ENCODE measurements at places on chromosomes 13 and 19. TPM values are rescaled to one million over a fixed set of nuclear protein-coding genes. Genes with fewer than 3 reads are reported as not detected.

PTGIR gene
- total RNA-seq: 16.2 TPM

ZNF536 gene
- total RNA-seq: not detected

IGFLR1 gene
- total RNA-seq: 4.0 TPM

TEX29 gene
- total RNA-seq: not detected

IZUMO2 gene
- total RNA-seq: not detected

SLC15A1 gene
- not detected for total RNA-seq

SIGLEC12 gene
- not detected for total RNA-seq

CCDC61 gene
- 6.6 TPM for total RNA-seq

TGFBR3L gene
- not detected for total RNA-seq

CYP4F2 gene
- 6.3 TPM for total RNA-seq

TRPM4 gene
- total RNA-seq: 18.6 TPM

SKA3 gene
- 21.1 TPM for total RNA-seq

TUBB4A gene
- total RNA-seq: 3.3 TPM

PEAK3 gene
- not detected for total RNA-seq

SPTBN4 gene
- total RNA-seq: 4.5 TPM

KLK2 gene
- total RNA-seq: not detected

LMTK3 gene
- 8.1 TPM for total RNA-seq

LYPD5 gene
- total RNA-seq: not detected

CLDND2 gene
- not detected for total RNA-seq

PRR19 gene
- 1.8 TPM for total RNA-seq

BSPH1 gene
- not detected for total RNA-seq

HMGB1 gene
- total RNA-seq: 652 TPM

MIA gene
- 3.8 TPM for total RNA-seq

RAB8A gene
- 111 TPM for total RNA-seq

URAD gene
- not detected for total RNA-seq

GSX1 gene
- not detected for total RNA-seq

RASAL3 gene
- not detected for total RNA-seq

NKPD1 gene
- not detected for total RNA-seq

ZNF562 gene
- 9.7 TPM for total RNA-seq

ATP8B3 gene
- 5.5 TPM for total RNA-seq

LIN7B gene
- total RNA-seq: 32.2 TPM

MLLT1 gene
- 5.6 TPM for total RNA-seq

PNMA8B gene
- total RNA-seq: not detected

METTL21C gene
- not detected for total RNA-seq

TMEM86B gene
- 0.62 TPM for total RNA-seq

LGALS4 gene
- not detected for total RNA-seq
